T-helper 2 cell (primary cell): ENCODE measurements at places on chromosomes 12 and 14.

- no peak for DNase-seq
Observed at GRCh38 chr12:122949405-122949804, 16.9 kb downstream of the ABCB9 start.

GRCh38 chr12:241266-241665 is 21.4 kb downstream of the SLC6A13 start:
- no peak for DNase-seq

DNA sequence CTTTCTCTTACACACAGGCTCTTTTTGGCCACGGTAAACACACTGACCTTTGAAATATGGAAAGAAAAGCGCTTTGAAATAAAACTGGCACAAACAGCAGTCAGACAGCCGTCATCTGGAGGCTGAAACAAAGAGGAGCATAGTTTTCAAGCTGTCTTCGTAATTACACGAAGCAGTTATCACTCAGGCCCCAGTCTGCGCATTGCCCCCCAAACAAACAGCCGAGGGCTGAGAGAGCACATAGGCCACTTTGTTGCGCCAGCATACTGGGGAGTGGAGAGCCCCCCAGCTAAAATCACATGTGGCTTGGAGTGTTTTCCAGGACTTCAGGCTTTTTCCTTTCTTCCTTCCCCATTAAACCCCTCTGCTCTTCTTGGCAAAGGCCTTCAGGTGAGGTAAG is 142.9 kb upstream of the BTG1 start:
- DNase-seq, result no peak

- DNase-seq, result no peak
Observed at GRCh38 chr14:83419420-83419819, 1885.8 kb upstream of the SEL1L start.

DNA sequence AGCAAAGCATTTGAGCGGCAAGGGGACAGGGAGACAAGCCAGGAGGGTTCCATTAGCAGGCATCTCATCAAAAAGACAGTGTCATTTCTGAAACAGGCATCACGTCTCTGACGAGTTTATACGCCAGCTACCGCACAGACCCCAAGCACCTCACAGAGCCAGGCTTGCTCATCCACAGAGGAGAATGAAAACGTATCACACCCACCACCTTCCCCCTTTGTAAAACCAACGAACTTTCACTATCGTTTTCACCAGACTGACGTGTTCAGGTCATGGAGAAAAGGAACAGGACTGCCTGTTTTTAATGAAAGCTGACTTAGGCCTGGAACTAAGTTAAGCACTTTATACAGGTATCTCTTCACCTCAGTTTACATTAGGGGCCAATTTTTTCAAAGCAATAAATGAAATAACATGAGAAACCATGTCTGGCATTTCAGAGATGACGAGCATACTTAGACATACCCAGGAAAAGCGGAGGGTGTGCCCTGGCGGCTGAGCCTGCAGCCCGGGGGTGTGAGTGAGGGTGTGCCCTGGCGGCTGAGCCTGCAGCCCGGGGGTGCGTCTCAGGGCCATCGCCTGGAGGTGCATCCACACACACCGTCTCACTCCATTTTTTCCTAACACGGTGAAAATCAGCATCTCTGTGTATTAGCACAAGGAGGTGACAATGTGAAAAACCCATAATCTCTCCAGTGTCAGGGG is 41.9 kb downstream of the STX2 start:
- peak; percentile 60 for DNase-seq

GRCh38 chr12:101680647-101681046 is 16.8 kb upstream of the CHPT1 start:
- DNase-seq, result no peak

- DNase-seq, result no peak
Observed at GRCh38 chr14:100789460-100790417, 36.2 kb upstream of the MEG3 start.

GRCh38 chr14:54762296-54762695 is 140.3 kb downstream of the GCH1 start:
- no peak for DNase-seq

- peak; percentile 55 for DNase-seq
Observed at GRCh38 chr12:94147991-94148738, at the start of gene PLXNC1. Gene PLXNC1 (plus strand): TSS chr12:94148577. CDS start chr12:94148972, 395 bp downstream.

GRCh38 chr12:50665170-50665569 is 98.7 kb upstream of the ATF1 start:
- DNase-seq, result no peak

DNA sequence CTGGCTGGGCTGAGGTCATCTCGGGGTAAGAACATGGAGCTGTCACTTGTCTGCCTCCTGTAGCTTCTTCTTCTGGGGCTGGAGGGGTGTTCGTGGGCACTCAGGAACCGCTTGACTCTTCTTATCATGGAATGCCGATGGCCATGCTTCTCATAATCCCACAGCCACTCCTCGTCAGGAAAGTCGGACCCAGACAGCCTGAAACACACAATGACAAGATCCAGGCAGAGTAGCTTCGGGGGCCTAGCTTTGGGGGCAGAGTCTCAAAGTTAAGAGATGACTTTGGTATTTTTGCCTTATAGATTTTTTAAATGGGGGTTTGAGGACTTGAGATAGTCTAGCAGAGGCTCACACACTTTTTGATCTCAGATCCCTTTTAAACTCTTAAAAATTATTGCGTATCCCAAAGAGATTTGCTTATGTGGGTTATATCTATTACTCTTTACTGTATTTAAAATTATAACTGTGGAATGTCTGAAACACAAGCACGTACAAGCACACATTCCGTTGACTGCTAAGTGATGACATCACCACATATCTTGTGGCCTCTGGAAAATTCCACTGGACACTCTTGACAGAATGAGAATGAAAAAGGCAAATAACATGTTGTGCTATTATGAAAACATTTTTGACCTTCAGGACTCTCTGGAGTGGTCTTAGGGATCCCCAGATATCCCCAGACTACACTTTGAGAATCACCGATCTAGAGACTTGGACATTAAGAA is 43.3 kb downstream of the BEST3 start:
- no peak for DNase-seq

DNA sequence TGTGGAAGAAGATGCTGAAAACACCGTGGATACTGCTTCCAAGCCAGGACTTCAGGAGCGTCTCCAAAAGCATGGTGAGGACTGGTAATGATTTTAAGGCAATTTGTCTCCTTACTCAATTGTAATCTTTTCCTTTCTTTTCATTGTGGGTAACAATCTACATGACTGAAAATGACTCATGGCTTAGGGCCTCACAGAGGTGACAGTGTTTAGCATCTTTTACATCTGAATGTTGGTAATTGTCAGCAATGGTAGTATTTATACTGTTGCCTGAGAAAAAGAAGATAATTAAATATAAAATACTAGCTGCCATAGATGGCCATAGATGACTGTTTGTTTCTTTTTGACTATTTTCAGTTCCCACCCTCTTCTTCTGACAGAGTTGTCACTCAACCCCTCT is 31.6 kb downstream of the TULP3 start:
- no peak for DNase-seq

- no peak for DNase-seq
Observed at GRCh38 chr12:56010111-56010570, 10.7 kb upstream of the IKZF4 start.

- no peak for DNase-seq
Observed at GRCh38 chr12:96870946-96871345, 36.1 kb upstream of the NEDD1 start.

- DNase-seq, result no peak
Observed at GRCh38 chr14:102675396-102675795, 82.9 kb downstream of the RCOR1 start.

DNA sequence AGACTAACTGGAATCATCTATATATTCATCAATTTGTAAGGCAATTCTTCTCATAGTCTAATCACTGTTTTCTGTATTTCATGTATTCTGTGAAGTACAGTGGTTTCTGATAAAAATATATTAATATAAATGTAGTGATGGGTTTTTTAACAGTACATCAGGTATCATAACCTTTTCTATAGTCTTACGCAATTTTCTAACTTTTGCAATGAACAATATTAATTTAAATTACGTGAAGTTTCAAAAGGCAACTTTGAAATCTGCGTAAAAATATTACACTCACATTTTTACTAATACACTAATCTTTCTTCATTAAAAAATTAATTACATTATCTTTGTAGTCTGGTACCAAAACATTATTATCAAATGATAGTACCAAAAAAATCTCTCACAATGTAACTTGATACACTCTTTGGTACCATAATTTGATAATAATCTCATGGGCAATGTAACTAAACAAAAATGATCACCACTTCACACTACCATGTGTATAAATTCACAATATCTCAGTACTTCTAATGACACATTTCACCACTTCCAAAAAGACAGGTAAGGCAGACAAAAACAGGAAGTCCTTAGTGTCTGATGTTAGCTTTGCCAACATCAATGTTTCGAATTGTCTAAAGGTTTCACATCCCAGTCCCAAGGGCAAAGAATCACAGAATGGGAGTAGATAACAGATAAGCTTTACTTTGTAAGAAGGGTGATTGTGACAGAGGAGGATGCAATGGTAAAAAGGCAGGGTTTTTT is 8.7 kb downstream of the DNAI7 start:
- peak; percentile 38 for DNase-seq
